Endothelial cell (in vitro differentiated cells): ENCODE measurements at places on chromosomes 5 and 9.

DNA sequence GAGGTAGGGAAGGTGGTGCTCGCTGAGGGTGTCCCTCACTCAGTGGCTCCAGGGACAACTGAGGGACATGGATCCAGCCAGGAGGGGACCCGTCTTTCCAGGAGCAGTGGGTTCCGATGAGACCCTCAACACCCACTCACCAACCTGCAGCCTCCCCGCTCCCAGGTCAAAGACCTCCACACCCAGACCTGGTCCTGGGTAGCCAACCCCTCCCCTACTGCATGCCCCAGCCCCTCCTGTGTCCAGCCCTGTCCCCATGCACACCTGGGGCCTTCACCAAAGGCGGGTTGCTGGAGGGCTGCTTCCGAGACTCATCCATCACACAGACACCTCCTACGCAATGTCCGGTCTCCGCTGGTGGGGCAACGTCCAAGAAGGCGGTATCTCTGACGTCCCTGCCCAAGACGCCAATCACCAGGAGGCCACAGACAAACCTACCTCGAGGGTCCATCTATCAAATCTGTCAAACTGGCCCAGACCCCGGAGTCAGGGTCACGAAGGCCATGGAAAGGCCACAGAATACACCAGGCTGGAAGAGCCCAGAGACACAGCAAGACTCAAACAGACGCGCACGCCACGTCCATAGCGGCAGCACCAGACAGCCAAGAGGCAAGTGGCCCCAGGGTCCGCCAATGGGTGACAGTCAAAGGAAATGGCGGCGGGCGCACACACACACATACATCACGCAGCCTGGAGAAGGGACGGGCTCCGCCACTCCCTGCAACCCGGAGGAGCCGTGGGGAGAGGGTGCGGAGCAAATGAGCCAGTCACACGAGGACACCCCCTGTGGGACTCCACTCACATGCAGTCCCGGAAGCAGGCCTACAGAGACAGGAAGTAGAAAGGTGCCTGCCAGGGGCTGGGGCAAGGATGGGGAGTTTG, 10.8 kb downstream of the NACC2 start:
- DNase-seq, result no peak

GRCh38 chr5:32301891-32302290, 10.8 kb downstream of the MTMR12 start:
- no peak for DNase-seq

GRCh38 chr5:32866138-32866537, 155.0 kb downstream of the NPR3 start:
- DNase-seq, result no peak

DNA sequence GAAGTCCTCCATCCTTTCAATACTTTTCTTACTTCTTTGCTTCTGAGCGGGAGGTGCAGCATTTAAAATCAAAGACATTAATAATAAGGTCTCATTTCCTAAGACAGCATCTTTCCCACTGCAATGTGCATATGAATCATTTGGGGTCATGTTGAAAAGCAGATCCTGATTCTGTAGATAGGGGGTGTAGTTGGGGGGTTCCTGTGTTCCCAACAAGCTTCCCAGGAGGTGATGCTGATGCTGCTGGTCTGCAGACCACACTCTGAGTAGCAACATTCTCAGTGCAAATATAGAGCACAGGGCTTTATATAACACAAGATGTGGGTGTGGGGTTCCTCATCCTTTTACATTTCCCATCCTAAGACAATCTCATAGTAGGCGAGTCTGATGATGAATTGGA, 126.5 kb upstream of the PALM2AKAP2 start:
- DNase-seq, result no peak

DNA sequence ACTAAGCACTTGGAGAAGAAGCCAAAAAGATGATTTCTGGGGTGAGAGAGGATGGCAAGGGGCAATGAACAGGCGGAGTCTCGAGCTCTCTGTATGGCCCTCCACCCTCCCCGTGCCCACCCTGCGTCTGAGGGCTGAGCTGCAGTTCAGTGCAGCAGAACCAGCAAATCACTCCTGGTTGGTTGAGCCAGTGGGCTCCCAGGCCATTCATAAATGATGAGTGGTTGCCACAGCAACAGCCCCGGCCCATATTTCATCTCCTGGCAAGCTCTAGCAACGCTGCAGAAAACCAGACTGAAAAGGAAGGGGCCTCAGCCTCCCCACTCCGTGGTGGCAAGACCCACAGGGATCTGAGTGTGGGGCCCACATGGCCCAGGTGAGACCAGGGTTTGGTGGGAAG, 93.8 kb upstream of the PPP1R26 start:
- DNase-seq, result no peak

GRCh38 chr9:88996921-88997235, 5.6 kb downstream of the S1PR3 start:
- DNase-seq, result no peak

DNA sequence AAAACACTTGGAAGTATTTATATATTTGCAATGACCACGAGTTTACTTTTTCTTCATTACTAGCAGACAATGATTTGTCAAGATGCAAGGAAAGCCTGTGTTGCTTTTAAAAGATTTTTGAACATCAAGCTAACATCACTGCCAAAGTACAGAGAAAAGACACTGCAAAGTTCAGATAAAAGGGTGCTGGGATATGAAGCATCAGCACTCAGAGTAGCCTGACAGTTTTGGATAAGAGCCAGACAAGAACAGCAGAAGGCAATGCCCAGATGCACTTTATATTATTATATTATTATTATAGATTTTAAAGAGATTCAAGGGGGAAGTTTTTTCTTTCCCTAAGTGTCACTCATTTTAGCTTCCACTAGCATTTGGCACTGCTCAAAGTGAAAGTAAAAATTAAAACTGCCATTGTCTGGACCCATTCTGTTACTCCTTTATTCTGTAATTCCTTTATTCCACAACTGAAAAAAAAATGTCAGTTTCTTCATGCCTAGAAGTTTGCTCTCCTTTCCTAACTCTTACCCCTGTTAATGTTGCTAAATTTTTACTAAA, 240.6 kb downstream of the EFNA5 start:
- no peak for DNase-seq

DNA sequence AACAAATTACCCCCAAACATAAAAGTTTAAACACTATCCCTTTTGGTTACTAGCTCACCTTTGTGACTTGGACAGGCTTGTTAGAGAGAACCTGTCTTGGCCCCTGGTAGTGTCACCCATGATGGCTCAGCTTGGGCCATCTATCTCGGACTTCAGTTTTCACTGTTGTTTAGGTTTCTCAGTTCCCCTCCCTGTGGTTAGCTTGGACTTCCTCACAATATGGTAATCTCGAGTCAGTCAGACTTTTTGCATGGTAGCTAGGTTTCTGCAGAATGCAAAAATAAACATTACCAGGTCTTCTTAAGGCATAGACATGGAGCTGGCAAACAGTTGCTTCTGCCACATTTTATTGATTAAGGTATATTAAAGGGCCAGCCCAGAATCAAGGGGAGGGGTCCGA, 324.3 kb upstream of the RORB start:
- DNase-seq, result no peak

- no peak for DNase-seq
These were observed 179.3 kb upstream of the MVB12B start for GRCh38 chr9:126147186-126147935.

- DNase-seq, result no peak
These were observed 1068.0 kb downstream of the NR2F1-AS1 start for GRCh38 chr5:92513067-92513466.

DNA sequence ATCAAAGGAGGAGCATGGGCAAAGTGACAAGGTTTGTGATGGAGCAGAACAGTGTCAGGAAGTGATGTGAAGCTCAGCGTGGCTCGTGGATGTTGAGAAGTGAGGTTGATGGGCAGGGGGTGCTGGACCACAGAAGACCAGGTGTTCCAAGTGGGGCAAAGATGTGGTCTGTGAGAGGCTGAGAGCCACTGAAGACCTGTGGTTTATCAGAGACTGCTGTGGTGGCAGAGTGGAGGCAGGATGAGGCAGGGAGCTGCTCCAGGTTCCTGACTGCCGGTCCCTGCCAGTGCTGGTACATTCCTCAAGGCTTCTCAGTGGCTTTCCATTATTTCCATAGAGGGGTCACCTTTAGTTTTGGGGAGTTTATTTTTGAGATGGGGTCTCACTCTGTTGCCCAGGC, 19.1 kb downstream of the PALM2AKAP2 start:
- DNase-seq, result no peak

- peak; percentile 8 for DNase-seq
These were observed 121.2 kb downstream of the CEMIP2 start for GRCh38 chr9:71647094-71647591.

- no peak for DNase-seq
These were observed 109.4 kb downstream of the CDC42SE2 start for GRCh38 chr5:131373265-131373664.

DNA sequence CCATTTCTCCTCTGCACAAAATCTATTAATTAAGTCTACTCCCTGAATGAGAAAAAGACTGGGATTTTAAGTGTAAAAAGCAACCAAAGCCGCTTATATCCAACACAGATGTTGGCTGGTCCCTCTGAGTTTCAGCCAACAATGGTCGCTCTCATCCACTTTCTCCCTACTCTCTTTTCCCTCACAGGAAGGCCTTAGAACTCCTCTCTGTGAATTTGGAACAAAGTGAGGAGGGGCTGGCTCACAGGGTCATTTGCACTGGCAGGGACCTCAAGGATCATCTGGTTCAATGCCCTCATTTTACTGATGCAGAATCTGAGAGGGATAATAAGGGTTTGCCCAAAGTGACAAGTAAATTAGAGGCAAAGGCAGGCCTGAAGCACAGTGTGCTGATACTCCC, 64.0 kb downstream of the DPYSL3 start:
- no peak for DNase-seq

GRCh38 chr9:36193023-36193422, 2.3 kb downstream of the CLTA start:
- DNase-seq, result no peak

DNA sequence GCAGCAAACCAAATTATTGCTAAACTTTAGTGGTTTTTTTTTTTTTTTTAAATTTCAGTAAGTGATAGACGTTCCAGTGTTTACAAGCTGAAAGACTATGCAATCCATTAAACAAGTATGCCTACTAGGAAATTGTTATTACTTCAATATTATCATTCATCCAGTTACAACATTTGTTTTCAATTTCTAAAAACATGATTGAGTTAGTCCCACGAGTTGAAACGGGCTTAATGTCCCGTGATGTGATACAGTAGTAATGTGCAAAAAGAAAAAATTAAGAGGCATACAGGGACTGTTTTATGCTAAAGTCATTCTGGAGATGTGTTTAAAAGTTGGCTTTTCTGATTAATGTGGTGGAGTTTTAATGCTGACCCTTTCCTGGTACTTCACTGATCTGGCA, 550.3 kb upstream of the DMAC1 start:
- no peak for DNase-seq

GRCh38 chr5:74452856-74453255, 187.7 kb downstream of the ENC1 start:
- no peak for DNase-seq

- no peak for DNase-seq
These were observed 20.4 kb downstream of the CRB2 start for GRCh38 chr9:123376218-123377071.
